ENCODE measurements at places on chromosomes 13 and 19.

- DNase-seq = no peak
Measured at GRCh38 chr13:48858122-48858902, 117.4 kb upstream of the FNDC3A start.

GRCh38 chr19:29259867-29260281 is 46.9 kb upstream of the UQCRFS1 start:
- DNase-seq = peak; percentile 33

- DNase-seq = no peak
Measured at GRCh38 chr13:106714271-106714982, 146.5 kb upstream of the ARGLU1 start.

DNA sequence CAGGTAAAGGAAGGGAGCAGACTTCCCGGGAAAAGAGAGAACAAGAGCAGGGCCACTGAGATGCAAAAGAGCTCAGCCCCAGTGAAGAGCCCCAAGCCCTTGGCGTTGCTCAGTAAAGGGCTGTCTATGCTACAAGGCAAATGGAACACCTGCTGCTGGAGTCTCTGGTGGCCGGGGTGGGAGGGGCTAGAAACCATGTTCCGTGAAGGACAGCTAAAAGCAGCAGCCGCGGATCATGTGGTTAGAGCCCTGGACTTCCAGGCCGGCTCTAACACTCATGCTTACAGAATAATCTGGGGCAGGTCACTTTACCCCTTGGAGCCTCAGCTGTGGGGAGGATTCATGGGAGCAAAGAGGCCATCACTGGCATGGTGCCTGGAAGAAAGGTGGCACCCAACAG is 17.8 kb downstream of the POU2F2 start:
- no peak for DNase-seq

GRCh38 chr13:99320693-99321481 is 13.7 kb upstream of the GPR183 start:
- DNase-seq = no peak

DNA sequence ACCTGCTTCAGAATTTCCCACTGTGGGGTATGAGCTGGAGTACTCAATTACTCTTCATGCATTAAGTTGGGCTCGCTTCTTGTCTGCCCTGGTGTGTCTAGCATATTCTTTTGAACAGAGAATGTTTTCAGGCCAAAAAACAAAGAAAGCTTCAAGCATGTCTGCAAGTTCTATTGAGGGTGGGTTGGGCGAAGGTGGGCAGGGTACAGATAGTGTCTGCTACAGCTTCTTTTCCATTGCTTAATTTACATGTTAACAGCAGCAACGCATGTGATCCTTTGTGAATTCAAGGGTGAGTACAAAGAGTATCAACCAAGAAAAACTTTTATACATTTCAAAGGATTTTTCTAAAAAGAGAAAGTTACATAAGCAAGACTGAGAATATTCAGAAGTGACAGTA is 406.5 kb downstream of the IRS2 start:
- DNase-seq = no peak

GRCh38 chr19:52991484-52991883 is 22.2 kb upstream of the ERVV-1 start:
- no peak for DNase-seq

DNA sequence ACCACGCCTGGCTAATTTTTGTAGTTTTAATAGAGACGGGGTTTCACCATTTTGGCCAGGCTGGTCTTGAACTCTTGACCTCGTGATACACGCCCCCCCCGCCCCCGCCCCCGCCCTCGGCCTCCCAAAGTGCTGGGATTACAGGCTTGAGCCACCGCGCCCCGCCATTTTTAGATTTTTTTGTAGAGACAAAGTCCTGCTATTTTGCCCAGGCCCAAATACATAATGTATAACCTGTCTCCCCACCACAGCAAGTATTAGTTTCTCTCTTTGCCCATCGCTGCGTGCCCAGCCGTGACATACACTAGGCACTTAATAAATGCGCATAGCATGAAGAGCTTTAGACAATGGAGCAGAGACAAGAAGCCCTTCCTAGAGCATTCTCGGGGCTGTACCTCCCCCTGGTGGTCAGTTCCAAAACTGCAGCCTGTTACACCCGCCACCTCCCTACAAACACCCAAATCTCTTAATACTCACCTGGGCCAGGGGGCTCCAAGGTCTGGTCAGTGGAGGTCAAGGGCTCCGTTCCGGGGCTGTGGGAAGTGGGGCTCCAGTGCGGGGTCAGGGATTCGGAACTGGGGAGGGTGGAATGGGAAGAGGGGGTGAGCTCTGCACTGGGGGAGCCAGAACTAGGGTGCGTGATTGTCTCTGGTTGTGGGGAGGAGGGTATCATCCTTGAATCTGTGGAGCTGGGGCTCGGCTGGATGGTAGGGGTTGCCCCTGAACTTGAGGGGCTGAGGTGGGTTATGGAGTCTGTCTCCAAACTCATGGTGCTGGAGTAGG is 22.5 kb downstream of the IQCN start:
- DNase-seq = peak; percentile 15

DNA sequence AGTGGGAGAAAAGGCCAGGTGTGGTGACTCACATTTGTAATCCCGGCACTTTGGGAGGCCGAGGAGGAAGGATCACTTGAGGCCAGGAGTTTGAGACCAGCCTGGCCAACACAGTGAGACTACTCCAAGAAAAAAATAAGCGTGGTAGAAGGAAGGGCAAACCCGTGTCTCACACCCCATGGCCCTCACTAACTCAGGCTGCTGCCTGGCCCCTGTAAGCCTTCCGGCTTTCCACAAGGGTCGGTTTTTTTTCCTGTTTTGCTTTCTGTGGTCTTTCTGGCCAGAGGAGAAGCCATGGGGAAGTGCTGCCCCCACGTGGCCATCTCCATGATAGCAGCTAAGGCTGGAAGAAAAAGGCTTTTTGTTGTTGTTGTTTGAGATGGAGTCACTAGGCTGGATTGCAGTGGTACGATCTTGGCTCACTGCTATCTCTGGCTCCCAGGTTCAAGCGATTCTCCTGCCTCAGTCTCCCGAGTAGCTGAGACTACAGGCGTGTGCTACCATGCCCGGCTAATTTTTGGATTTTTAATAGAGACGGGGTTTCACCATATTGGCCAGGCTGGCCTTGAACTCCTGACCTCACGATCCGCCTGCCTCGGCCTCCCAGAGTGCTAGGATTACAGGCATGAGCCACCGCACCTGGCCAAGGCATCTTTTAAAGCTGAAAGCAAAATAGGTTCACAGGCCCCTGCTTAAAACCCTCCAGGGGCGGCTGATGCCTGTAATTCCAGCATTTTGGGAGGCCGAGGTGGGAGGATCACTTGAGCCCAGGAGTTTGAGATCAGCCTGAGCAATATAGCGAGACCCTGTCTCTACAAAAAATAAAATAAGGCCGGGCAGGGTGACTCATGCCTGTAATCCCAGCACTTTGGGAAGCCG is 7.5 kb upstream of the ARHGEF18 start:
- peak; percentile 57 for DNase-seq

- peak; percentile 26 for DNase-seq
Measured at GRCh38 chr13:20489185-20489820, 36.4 kb downstream of the CRYL1 start.

GRCh38 chr19:16378291-16378889 is 53.8 kb downstream of the KLF2 start:
- no peak for DNase-seq

DNA sequence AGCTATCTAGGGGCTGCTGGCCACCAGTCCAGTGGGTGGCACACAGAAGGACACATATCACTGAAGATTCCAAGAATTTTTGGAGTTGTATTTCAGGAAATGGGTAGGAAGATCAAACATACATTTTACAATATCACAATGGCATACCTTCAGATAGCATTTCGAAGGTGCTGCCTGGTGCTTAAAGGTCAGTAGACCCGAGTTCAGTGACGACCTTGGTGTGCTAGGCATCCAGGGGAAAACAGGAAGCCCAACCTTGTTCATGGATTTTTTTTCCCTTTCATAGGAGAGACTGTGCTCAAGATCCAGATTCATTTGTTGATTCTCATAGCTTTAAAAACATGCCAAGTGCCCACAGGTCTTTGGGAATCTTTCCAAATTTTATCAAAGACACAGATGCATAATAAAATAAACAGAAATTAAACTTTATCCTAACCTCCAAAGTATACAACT is 51.0 kb upstream of the RCBTB2 start:
- DNase-seq = no peak

DNA sequence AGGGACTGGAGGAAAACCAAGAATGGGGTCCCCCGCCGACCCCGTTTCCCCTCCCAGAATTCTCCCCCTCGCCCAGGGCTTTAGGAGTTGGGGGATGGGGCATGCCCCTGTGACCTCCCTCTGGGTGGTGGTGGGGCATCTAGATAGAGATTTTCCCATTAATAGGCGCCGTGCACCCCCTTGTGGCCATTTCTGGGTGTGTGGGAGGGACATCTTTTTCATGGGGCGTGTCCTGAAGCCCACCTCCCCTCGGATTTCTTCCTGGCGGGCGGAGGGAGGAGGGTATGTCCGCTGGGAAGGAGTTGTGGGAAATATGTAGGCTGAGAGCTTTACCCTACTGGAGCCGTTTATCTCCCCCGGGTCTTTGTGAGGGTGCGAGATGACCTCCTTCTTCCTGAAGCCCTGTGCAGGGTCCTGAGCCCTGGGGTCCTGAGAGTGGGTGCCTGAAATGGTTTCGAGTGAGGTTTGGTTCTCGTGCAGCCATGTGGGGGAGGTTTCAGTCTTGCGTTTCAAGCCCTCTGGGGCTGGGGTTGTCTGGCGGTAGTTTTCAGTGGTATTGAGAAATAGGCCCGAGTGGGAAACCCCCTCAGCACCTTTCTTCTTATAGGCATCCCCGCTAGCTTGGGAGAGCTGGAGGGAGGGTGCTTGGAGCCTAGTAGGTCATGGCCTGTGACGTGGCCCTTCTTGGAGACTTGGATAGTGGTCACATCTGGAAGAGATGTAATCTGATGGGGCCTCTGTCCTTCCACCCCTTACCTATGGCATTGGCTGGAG is 1.0 kb downstream of the PRMT1 start:
- peak; percentile 41 for DNase-seq

DNA sequence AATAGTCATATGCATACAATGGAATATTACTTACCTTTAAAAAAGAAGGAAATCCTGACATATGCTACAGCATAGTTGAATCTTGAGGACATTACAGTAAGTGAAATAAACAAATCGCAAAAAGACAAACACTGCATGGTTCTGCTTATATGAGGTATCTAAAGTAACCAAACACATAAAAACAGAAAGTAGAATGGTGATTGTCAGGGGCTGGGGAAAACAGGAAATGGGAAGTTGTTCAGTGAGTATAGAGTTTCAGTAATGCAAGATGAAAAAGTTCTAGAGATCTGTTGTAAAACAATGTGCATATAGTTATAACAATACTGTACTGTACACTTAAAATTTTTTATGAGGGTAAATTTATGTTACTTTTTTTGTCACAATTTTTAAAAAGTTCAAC is 219.4 kb downstream of the KLF5 start:
- no peak for DNase-seq

- no peak for DNase-seq
Measured at GRCh38 chr13:48843630-48844380, 131.9 kb upstream of the FNDC3A start.

- DNase-seq = no peak
Measured at GRCh38 chr13:113649212-113649611, 8.8 kb downstream of the ATP4B start.

DNA sequence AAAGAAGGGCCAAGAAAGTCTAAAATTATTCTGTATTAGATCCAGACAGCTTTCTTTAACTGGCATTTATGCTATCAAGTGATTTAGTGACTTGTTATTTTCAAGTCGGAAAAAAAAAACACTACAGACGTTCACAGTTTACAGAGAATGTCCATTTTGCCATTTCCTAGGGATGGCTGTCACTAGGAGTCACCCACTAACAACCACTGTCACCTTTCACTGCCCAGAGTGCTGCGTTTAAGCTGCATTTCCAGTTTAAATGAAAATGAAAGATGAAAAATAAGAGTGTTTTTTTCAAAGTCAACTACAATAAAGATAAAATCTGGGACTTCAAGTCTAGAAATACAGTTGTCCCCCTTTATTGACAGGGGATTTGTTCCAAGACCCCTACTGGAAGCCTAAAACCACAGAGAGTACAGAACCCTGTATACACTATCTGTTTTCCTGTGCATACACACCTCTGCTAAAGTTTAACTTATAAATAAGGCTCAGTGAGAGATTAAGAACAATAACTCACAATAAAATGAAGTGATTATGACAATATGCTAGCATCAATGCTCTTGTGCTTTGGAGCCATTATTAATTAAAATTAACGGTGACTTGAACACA is 112.5 kb downstream of the SACS start:
- DNase-seq = no peak

DNA sequence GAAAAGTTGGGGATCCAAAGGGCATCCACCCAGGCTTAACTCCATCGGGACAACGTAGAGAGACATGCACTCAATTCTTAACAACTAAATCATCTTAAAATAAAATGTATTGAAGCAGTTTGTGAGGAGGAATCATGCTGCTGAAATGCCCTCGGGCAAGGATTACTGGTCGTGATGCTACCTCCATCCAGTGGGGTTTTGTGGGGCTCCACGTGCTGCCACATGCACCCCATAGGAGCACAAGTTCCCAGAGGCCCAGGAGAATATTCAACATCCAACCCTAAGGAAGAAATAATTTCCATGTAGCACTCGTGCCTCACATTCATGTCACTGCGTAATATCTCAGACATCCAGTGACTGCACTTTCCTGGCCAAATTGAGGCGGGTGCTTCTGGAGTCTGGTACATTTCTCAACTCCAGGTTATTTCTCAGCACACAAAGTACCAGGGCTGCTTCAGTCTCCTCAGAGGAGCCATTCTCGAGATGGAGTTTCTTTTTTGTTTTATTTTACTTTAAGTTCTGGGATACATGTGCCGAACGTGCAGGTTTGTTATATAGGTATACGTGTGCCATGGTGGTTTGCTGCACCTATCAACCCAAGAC is 429.8 kb downstream of the FOXO1 start:
- peak; percentile 93 for DNase-seq

DNA sequence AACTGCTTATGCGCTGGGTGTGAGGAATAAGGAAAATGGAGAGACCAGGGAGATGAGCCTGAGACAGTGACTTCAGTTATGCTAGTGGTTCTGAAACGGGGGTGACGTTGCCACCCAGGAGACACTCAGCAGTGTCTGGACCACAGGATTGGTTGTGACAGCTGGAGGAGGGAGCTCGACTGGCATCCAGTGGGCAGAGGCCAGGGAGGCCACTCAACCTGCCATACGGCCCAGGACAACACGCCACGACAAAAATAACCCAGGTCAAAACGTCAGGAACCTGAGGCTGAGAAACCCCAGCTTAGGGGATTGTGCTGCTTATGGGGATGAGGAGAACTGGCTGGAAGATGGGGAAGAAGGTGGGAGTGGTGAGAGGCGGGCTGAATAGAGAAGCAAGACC is 10.4 kb downstream of the ZSCAN5A start:
- no peak for DNase-seq

Measured in gastrocnemius medialis (tissue), 4 donors.